Stimulated activated CD4-positive, alpha-beta T cell treated with anti-CD3 and anti-CD28 coated beads, Interleukin-15, amount 100 ng/mL, for 24 hours (primary cell): ENCODE measurements at places on chromosomes 16 and 17.

DNA sequence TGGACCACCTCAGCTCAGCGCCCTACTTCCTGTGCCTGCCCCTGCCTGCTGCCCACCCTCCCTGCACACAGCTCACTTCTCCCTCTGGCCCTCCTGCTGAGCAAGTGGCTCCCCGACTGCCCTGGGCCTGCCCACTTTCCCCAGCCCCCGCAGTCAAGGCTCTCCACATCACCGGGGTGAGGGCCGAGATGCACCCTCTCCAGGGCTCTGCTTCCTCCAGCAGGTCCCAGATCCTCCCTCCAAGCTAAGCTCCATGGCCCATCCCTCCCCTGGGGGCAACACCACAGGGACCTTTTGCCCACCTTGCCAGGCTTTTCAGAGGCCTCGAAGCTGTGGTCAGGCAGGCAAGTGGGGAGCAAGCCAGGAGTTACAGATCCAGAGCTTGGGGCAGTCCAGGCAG lies 820.2 kb downstream of the KCNJ18 start:
- DNase-seq = no peak

- DNase-seq = no peak
Measured at GRCh38 chr17:75891022-75891604, 5.6 kb downstream of the TRIM65 start.

- no peak for DNase-seq
Measured at GRCh38 chr16:49926941-49927340, 71.0 kb upstream of the ZNF423 start.

DNA sequence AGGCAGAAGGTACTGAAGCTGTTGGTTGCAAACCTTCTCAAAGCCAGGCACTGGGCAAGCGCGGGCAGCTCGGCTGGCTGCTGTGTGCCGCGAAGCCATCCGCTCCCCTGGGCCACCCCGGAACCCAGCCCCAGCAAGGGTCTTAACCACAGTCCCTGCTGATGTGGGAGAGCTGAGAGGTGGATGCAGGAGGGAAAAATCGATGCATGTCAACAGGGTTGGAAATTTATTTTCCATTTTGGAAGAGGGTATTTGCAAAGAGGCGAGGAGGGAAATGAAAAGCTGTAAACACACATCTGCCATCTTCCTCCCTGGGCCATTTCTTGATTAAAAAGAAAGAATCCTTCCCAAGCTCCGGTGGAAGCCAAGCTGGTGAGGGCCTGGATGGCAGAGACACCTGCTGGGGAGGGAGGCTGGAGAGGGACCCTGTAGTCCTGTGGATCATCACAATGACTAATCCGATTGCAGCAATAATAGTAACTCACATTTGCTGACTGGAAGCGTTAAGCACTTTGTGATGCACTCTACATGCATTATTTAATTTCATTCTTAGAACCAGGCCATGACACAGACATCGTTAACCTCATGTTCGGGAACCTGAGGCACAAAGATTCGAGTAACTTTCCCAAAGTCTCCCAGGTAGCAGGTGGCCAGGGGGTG lies 13.9 kb upstream of the TBX2 start:
- no peak for DNase-seq

GRCh38 chr17:38451840-38452529 lies 23.7 kb downstream of the ARHGAP23 start:
- no peak for DNase-seq

- DNase-seq = no peak
Measured at GRCh38 chr16:67441271-67441753, 10.4 kb downstream of the HSD11B2 start.

DNA sequence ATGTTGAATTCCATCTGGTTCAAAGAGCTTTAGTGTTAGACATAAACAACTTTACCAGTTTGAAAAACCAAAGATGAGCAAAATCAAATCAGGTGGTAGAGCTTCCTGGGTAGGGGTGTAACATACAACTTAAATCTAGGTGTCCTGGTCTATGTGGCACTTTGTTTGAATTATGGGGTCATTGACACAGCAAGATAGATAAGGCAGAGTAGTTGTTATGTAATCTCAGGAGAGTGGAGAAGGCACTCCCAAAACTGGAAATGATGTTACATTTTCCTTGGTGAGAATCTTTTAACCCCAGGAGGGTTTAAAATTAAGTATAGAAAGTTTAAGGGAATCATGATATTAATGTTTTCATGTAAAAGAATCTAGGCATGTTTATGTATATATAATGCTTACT lies 31.9 kb downstream of the CCDC42 start:
- DNase-seq = no peak

DNA sequence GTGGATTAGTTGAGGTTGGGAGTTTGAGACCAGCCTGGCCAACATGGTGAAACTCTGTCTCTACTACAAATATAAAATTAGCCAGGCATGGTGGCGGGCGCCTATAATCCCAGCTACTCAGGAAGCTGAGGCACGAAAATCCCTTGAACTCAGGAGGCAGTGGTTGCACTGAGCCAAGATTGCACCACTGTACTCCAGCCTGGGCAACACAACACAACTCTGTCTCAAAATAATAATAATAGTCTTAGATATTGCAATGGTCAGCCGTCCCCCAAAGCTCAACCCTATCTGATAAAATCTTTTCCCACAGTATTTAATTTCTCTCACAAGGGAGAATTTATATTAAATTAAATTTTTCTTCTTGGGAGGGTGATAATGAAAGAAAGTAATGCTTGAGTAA lies 169.6 kb downstream of the XYLT1 start:
- no peak for DNase-seq

- no peak for DNase-seq
Measured at GRCh38 chr16:54370278-54371040, 83.9 kb upstream of the IRX3 start.

DNA sequence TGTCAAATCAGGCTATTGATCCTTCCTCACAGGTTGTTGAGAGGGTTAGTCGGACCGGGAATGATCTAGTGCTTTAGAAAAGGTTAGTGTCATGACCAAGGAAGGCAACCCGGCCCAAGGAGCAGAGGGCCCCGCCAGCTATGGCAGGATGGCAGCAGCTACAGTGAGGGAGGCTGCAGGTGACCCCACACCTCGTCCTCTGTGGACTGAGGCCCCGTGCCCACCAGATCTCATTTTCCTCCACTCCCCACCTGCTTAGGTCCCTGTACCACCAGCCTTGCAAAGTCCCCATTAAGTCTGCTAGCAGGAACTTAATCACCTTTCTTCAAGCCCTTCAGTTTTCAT lies 107.5 kb downstream of the CCDC182 start:
- no peak for DNase-seq

- no peak for DNase-seq
Measured at GRCh38 chr17:8025176-8025911, 13.5 kb upstream of the ALOX15B start.

DNA sequence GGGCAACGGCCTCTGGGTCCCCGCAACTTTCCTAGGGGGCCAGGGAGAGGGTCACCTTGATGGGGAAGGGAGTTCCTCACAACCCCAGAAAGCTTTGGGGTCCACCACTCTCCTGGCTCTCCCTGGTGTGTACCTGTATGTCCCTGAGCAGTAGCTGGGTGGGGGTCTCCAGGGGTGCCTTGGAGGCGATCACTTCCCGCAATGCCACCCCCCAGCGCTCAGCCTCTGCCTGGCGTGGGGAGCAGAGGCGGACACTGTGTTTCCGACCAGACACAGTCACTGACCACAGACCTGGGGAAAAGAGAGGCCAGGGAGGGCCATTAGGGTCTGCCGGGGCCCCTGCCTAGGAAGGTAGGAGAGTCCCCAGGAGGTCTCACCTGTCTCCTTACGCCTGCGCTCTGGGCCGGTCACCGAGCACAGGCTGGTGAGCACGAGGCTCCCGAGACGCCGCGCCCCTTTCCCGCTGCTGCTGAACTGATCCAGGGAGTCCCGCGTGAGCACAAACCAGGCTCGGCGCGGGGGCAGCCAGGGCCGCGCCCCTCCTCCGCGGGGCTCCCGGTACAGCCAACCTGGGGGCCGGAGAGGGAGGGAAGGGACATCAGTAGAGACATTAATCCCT lies 3.4 kb downstream of the PLEKHH3 start:
- no peak for DNase-seq

- no peak for DNase-seq
Measured at GRCh38 chr17:31274252-31274651, 22.8 kb downstream of the OMG start.

- DNase-seq = no peak
Measured at GRCh38 chr17:69733171-69734012, 318.9 kb downstream of the MAP2K6 start.

GRCh38 chr17:51351890-51352289 lies 91.5 kb downstream of the UTP18 start:
- DNase-seq = no peak

DNA sequence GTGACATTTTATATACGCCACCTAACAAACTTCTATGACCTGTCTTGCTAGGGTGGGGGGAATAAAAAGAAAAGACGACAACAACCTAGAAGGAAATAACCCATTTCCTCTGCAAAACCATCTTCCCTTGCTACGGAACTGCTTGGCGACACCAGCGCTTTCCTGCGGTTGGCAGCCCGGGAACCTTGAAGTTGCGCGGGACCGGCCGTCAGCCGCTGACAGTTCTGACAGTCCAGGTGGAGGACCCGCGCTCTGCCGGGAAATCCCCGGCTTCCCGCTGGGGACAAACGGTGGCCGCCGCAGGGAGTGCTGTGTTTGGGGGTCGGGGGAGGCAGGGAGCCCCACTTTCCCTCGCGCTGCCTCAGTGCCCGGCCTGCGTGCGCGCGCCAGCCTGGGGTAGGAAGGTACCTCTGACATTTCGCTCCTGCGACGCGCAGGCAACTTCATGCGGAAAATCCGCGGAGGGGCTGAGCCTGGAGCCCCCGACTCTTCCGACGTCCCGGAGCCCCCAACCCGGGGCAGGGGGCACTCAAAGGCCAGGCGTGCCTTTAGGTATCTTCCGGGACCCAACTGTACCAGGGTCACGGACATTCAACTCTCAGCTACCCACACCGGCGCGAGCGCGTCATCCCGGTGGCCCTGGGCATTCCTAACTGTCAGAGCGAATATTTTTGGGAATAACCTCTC lies 516 bp downstream of the SLC16A6 start:
- peak; percentile 68 for DNase-seq

DNA sequence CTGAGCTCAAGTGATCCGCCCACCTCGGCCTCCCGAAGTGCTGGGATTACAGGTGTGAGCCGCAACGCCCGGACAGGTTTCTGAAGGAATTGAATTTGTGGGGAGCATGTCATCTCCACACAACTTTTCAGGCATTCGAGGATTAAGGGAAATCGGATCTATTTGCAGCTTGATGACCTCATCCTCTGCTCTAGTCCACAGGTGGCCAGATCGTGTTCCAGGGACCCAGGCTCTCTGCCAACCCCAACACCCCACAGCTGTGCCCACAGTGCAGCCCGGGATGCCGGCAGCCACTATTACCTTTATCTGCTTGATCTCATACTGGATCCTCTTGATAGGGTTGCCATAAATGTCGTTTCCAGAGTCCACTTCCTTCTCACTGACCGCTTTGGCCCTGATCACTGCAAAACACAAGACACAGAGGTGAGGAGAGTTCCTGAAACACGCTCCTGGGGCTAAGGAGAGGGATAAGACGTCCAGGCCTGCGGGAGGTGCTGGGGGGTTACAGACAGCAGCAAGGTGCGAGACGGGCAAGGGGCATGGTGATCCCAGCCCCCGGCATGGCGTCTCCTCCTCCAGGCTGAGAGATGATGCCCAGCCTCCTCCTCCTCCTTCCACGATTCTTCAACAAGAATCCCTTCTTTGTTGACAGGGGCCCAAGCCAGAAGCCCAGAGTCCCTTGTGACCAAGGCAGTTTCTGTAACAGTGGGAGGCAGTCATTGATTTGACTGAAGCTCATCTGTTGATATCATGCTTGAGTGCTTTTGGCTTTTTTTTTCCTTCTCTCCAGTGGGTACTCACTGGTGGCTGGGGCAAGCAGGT lies 29.3 kb downstream of the CEP295NL start:
- DNase-seq = no peak

- DNase-seq = no peak
Measured at GRCh38 chr17:43079641-43080302, 45.4 kb downstream of the BRCA1 start.

- DNase-seq = no peak
Measured at GRCh38 chr17:48589831-48590606, at the start of gene HOXB3. Gene HOXB3, minus strand, starts transcription at chr17:48590241. Its CDS starts 37,767 bp downstream, at chr17:48552474.

GRCh38 chr16:53870831-53871230 lies 166.9 kb downstream of the FTO start:
- no peak for DNase-seq

- no peak for DNase-seq
Measured at GRCh38 chr17:69557339-69557738, 142.8 kb downstream of the MAP2K6 start.

GRCh38 chr16:20938426-20938825 lies 37.9 kb downstream of the LYRM1 start:
- DNase-seq = peak; percentile 26

DNA sequence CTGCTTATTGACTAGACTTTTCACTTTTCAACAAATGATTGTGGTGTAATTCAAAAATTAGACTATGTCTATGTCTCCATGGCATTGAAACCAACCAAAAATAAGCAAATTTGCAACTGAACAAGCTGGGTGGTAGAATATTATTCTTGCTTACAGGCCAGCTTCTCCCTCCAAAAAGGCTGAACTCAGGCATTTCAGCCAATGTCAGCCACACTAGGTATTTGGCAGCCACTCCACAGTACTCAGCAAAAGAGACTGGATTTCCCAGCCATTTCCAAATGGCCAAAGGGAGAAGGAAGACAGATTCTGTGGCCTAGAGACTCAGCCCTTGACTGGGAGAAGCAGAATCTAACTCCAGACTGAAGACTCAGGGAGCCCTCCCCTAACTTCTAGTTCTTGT lies 121.8 kb upstream of the IRX5 start:
- DNase-seq = no peak

GRCh38 chr17:77622647-77623046 lies 335.9 kb upstream of the TNRC6C start:
- DNase-seq = no peak

DNA sequence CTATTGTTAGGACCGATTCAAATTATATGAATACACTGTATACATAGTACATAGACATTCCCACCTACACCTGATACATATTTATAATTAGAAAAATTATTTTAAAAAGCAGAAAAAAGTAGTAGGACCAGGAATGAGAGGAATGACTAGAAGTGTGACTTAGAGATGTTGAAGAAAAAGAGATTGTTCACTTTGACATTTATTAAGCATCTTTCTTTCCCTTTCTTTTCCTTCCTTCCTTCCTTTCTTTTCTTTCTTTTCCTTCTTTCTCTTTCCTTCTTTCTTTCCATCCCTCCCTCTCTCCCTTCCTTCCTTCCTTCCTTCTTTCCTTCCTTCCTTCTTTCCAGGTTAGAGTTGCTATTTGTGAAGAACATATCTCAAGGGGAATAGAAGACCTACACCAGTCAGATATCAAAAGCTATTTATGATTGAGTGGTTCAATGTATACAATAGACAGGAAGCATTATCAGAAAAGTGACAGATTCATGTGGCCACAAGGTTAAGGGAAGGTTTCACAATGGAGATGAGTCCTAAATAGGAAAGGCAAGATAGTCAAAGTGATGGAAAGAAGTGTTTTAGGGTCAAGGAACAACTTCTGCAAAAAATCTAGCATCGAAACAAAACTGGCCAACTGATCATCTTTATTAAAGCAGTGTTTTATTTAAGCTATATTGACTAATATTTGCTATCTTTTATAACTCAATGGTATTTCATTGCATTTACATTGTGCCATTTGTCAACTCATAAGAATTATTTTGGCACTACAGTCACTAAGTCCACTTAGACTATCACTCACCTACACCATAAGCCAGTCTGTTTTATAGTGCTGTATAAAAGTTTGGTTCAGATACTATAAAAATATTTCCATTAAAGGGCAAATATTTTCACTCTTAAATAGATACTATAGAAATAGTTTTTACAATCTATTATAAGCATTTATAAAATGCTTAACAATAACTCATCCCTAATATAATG lies 54.1 kb upstream of the NACA2 start:
- no peak for DNase-seq
